ENCODE measurements at places on chromosomes 16 and 17.

GRCh38 chr16:10362077-10362863, 23.6 kb upstream of the ATF7IP2 start:
- no peak for DNase-seq

DNA sequence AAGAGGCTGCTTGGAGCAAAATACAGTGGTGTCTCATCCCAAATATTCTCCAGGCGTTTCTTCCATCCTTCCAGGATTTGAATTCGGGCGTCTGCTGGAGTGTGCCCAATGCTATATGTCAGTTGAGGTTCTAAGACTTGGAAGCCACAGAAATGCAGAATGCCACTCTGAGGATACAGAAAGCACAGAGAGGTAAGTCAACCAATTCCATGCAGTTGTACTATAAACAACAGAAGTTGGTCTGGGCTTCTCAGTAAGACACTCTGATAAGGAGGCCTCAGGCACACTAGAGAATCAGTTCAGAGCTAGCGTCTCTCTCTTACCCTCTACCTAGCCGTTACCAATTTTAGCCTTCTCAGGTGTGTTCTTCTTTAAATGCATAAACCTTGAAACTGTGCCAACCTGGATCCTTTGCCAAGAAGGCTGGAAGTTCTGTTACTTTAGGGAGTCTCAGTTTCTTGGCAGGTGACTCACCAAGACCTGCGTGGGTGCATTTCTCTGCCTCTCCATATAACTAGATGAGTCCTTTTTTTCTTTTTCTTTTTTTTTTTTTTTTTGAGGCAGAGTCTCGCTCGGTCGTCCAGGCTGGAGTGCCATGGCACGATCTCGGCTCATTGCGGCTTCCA, 15.1 kb downstream of the NQO1 start:
- peak; percentile 81 for DNase-seq

DNA sequence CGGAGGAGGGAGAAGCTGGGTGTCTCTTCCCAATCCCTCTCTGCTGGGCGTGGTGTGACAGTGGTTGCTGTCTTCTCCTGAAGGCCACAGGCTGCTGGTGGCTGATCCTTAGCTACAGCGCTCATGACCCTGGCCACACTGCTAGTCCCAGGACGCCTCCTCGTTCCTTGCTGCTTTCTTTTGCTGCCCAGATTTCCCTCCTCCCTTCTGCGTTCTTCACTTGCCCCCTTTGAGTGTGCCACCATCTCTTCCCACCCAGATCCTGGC, 90.1 kb downstream of the MRC2 start:
- DNase-seq, result no peak

GRCh38 chr17:78737332-78737731, 44.7 kb downstream of the CYTH1 start:
- peak; percentile 86 for DNase-seq
